Activated T-helper 1 cell treated with anti-CD3 and anti-CD28 coated beads, Interleukin-2, amount 50 U/mL, for 16 hours (primary cell): ENCODE measurements at places on chromosomes 2 and 18.

DNA sequence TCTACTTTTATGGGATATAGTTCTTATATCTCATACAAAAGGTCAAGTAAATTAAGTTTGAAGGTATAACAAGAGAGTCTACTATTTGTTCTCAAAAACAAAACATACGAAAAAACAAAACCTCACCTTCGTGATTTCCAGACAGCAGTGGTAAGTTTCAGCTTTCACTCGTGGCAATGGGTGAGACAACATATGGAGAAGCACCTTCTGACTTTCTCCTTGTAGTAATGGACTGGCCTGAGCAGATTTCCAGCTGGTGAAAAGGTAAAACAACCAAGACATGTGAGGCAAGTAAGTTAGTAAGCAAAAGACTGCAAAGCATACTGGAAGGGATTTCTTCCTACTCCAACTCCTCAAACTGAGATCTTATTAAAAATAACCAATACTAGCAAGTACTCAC is 39.6 kb downstream of the RTTN start:
- DNase-seq: no peak

DNA sequence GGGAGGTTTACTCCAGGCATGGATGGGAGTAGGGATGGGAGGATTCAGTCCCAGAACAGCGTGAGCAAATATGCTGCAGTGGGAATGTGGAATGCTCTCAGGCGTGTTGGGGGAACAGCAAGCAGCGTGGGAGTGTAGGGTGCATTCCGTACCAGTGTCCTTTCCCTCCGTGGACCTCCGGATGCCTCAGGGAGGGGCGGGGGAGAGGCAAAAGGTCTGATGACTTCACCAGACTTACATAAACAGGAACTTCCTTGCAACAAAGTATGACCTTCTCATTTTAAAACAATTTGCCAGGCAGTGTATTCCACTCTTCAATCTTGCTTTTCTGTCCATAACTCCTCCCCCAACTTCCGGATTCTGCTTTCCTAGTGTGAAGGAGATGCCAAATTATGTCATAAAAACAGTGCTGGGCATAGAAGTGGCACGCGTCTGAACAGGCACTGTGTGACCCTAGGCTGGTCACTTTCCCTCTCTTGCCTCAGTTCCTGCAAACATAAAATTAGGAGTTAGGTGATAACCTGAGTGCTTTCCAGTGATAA is 36.9 kb downstream of the RPL37A start:
- DNase-seq: no peak

- DNase-seq: no peak
Observed at GRCh38 chr2:158204741-158205165, 103.1 kb downstream of the UPP2 start.

DNA sequence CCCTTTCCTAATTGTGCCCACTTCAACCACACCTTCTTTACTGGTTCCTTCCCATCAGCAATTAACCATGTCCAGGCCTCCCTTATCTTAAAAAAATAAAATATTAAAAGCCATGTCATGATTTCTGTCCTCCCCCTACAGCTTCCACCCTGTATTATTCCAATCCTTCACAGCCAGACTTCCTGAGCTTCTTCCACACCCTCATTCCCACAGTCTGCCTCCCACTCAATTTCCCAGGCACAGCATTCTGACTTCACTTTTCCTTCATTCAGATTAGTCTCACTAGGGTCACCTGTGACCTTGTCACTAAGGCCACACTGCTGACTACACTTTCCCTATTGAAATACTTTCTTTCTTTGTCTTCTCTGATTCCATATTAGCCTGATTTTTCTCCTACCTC is 159.4 kb downstream of the DIS3L2 start:
- DNase-seq: no peak

GRCh38 chr2:198913394-198914152 is 544.2 kb downstream of the SATB2 start:
- no peak for DNase-seq

- DNase-seq: no peak
Observed at GRCh38 chr2:74530239-74531187, 780 bp downstream of the HTRA2 start.

- DNase-seq: no peak
Observed at GRCh38 chr2:33197198-33197938, 250.6 kb downstream of the LTBP1 start.

GRCh38 chr2:6831229-6831628 is 34.5 kb downstream of the CMPK2 start:
- DNase-seq: no peak

DNA sequence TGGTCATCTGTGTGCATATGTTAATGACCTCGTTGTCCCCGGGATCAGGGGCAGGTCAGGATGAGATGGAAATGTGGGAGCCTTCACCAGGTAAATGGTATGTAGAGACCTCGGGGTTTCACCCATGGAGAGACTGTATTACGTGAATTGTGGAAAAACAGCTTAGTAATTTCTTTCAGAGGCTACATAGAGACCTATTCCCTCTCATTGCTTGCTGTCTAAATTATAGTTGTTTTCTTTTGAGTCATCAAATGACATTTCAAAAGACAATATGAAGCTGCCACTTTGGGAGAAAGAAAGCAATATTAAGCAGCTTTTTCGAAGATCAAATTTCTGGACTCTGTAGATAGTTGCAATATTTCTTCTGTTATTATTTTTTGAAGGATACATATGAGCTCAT is 20.4 kb downstream of the ADAM23 start:
- DNase-seq: no peak

DNA sequence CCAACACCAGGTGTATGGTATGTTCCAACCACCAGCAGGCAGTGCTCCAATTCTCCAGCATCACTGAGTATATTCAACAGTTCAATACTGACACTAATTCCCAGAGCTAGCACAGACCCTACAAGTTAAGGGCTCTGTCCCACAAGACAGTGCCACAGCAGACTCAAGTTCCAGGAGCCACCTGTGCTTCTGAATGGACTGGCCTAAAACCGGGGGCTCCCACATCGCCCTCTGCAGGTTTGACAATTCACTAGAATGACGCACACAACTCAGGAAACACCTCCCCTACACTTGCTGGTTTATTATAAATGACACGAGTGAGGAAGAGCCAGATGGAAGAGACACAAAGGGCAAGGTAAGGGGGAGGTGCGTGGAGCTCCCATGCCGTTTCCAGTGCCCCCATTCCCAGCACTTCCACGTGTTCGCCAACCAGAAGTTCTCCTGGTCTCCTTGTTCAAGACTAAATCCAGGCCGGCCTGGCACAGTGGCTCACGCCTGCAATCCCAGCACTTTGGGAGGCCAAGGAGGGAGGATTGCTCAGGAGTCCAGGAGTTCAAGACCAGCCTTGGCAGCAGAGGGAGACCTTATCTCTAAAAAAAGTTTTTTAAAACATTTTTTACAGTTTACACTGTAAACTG is 12.2 kb upstream of the ATP6V1B1 start:
- DNase-seq: no peak

DNA sequence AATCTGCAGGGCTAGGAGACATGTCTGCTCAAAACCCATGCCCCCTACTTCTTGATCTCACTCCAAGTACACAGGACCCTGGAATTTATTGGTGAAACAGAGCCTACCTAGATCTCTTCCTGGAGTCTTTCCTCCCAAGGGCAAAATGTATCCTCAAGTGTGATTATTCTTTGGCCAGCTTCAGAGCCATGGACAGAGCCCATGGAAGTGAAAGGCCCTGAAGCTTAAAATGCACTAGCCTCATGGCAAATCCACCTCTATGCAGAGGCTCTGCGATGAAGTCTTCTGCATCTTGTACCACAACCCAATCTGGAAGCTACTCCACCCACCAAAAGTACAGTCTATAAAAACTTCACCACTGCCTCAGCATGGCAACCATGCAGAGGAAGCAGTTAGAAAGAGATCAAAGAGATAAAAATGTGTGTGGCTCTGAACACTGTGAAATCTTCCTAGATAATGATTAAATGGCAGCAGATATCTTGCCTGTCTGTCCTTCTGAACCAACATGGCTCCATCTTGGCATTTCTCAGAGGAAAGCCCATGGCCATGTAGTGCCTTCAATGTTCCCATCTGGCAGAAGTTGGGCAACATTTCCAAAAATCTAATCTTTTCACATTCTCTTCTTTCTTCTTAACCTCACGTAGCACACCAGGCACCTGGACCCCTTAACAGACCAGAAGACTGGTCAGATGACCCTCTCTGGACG is 142.9 kb upstream of the KLF7 start:
- DNase-seq: no peak

DNA sequence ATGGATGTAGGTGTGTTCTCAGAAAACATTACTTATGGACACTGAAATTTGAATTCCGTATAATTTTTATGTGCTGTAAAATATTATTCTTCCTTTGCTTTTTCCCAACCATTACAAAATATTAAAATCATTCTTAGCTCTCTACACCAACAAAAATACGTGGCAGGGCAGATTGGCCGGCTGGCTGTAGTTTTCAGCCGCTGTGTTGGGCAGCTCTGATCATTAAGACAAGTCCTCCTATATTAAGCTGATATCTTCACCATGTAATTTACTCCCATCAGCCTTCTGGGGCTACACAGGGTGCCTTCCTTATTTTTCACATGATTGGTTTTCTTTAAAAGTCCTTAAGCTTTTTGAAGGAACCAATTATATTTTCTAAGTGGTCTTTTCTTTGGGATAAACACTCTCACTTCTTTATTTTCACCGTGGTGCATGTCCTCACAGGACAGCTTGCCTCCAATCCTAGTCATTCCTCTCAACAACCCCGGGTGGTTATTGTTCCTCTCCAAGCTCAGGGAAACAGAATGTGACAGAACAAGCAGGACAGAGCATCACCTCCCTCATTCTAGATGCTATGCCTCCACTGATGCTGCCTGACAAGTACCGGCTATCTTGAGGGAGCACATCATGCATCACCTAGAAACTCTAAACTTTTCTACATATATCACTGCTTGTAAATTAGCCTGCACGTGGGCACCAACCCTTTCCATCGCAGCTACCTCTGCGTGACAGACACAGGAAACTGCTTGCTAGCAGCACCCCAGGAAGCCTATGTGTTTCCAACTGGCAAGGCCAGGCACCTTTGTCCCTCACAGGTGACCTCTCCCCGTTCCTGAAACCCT is 362.3 kb downstream of the MYCN start:
- DNase-seq: no peak

DNA sequence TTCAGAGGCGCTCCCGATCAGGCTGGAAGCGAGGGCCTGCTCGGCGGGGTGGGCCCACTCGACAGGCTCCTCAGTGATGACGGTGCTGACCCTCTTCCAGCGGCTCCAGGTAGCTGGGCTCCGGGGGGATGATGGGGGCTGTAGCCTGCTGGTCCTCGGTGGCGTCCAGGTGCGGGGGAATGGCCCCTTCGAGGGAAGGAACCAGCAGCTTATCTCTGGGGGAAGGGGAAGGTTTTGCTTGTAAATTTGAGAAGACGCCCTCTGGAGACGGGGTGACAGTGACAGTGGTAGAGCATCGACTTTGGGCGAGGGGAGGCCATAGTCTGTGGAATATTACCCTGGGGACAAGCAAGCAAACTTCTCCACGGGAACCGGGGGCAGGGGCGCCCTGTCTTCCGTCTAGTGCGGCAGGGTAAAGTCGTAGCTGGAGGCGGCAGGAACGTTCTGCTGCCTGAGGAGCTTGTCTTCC is 891.9 kb upstream of the LRRTM1 start:
- no peak for DNase-seq

- no peak for DNase-seq
Observed at GRCh38 chr2:205103699-205104098, 558.4 kb downstream of the PARD3B start.

DNA sequence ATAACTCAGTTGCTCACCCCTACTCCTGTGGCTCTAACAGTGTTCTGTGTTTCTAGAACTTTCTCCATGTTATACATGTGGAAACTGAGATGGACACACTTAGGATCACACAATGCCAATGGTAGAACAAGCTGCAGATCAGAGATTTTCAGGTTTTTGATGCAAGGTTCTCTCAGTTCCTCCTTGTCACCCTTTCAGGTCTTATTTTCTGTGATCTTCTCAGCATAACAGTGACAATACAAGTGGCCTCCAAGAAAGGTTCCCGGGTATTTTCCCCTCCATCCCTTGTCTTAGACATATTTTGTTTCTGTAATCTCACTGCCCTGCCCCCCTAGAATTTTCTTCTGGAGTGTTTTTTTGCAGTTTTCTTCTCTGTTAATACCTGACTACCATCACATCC is 6.2 kb upstream of the MGAT5 start:
- DNase-seq: no peak

- DNase-seq: no peak
Observed at GRCh38 chr2:236273126-236273525, 8.9 kb upstream of the ASB18 start.

GRCh38 chr2:45180033-45180746 is 170.9 kb upstream of the SIX2 start:
- DNase-seq: no peak

- DNase-seq: no peak
Observed at GRCh38 chr2:33304032-33304864, 172.2 kb upstream of the RASGRP3 start.

DNA sequence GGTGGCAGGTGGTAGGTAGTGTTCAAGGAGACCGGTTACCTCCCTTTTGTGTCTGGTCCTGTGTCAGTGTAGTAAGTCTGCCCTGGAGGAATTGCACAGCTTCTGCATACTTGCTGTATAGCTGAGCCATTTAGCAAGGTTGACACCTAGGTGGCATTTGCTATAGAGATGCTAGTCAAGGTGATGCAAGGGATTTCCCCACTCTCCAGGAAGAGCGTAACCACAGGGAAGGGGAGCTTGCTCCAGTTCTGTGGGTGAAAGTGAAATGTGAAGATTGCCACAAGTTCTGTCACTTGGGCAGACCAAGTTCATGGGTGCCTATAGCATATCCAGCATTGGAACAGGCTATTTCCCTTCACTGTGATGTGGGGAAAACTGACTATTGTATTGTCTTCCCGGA is 28.1 kb downstream of the NAT8 start:
- DNase-seq: no peak

DNA sequence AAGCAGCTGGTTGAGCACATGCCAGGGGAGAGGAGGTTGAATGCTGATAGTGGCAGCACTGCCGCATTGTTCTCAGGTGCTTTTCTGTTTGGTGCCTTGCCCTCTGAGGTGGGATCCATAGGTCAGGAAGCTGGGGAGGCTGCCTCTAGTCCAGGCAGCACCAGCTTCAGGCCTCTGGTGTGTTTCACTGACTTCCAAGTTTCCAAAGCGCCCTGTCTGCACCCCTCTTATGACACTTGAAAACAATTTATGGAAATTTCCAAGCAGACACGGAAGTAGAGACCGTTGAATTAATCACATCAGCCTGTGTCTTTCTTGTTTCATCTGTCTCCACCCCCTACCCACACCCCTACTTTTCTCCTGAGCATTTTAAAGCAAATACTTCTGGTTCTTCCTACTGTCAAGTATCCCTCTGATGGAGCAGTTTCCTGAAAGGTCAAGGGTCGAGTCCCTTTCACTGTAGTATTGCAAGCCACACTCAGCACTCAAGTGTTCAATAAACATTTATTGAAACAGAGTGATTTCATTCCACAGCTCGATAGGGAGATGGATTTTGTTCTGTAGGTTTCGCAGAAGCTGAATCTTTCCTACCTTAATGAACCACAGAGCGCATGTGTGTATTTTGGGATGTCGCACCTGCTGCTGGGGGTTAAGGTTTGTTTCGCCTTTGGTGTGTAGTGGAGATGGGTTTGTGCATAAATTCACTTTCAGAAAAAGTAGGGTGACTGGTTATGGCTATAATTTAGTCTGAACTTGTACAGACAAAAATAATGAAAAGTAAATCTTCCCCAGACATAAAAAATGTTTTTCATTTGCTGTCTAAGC is 21.4 kb downstream of the DGKD start:
- no peak for DNase-seq
